ENCODE measurements at places on chromosomes 1 and 21. TPM values are rescaled to one million over a fixed set of nuclear protein-coding genes. Genes with fewer than 3 reads are reported as not detected.

CACHD1 gene
- 29.9 TPM for total RNA-seq

ADORA1 gene
- 8.5 TPM for total RNA-seq

TRIM67 gene
- total RNA-seq, result 0.08 TPM

GPR37L1 gene
- total RNA-seq, result 0.44 TPM

PADI4 gene
- total RNA-seq, result not detected

SLC44A5 gene
- 0.18 TPM for total RNA-seq

C8A gene
- total RNA-seq, result not detected

ARHGAP29 gene
- 197 TPM for total RNA-seq

CHIT1 gene
- total RNA-seq, result not detected

CFHR5 gene
- not detected for total RNA-seq

LRRC38 gene
- not detected for total RNA-seq

TATDN3 gene
- total RNA-seq, result 9.5 TPM

RGS1 gene
- total RNA-seq, result not detected

OBSCN gene
- total RNA-seq, result 10.5 TPM

ZBTB8A gene
- 6.5 TPM for total RNA-seq

CEP104 gene
- total RNA-seq, result 52.0 TPM

PDZK1IP1 gene
- total RNA-seq, result not detected

TSTD1 gene
- 20.1 TPM for total RNA-seq

C1orf141 gene
- total RNA-seq, result not detected

AADACL3 gene
- total RNA-seq, result not detected

RUNX3 gene
- total RNA-seq, result 0.10 TPM

HJV gene
- not detected for total RNA-seq

OR2T3 gene
- not detected for total RNA-seq

KCNJ6 gene
- not detected for total RNA-seq

LCE3E gene
- not detected for total RNA-seq

CELA3B gene
- total RNA-seq, result 3.4 TPM

ZZZ3 gene
- 52.6 TPM for total RNA-seq

RSPH1 gene
- total RNA-seq, result 0.46 TPM

TEDDM1 gene
- not detected for total RNA-seq

PADI1 gene
- total RNA-seq, result 2.3 TPM

TMPRSS15 gene
- total RNA-seq, result not detected

CYP4A22 gene
- not detected for total RNA-seq

DMRTA2 gene
- not detected for total RNA-seq

PGBD5 gene
- 0.05 TPM for total RNA-seq

FBXO42 gene
- total RNA-seq, result 25.7 TPM

UQCRHL gene
- total RNA-seq, result 2.6 TPM

GSTM5 gene
- total RNA-seq, result not detected

NMNAT2 gene
- 0.39 TPM for total RNA-seq

TRIM45 gene
- 4.7 TPM for total RNA-seq

ADCY10 gene
- total RNA-seq, result 0.10 TPM

KCND3 gene
- not detected for total RNA-seq

NCAM2 gene
- 2.2 TPM for total RNA-seq

ARHGEF11 gene
- 55.5 TPM for total RNA-seq

HMGCS2 gene
- 0.33 TPM for total RNA-seq

HYI gene
- total RNA-seq, result 55.3 TPM
